Left lobe of liver (tissue), 2 donors: ENCODE measurements at places on chromosomes 12 and 14.

- no peak for DNase-seq
Observed at GRCh38 chr12:76190299-76190698, 105.8 kb upstream of the NAP1L1 start.

- DNase-seq: no peak
Observed at GRCh38 chr12:88552610-88553079, 27.6 kb downstream of the KITLG start.

DNA sequence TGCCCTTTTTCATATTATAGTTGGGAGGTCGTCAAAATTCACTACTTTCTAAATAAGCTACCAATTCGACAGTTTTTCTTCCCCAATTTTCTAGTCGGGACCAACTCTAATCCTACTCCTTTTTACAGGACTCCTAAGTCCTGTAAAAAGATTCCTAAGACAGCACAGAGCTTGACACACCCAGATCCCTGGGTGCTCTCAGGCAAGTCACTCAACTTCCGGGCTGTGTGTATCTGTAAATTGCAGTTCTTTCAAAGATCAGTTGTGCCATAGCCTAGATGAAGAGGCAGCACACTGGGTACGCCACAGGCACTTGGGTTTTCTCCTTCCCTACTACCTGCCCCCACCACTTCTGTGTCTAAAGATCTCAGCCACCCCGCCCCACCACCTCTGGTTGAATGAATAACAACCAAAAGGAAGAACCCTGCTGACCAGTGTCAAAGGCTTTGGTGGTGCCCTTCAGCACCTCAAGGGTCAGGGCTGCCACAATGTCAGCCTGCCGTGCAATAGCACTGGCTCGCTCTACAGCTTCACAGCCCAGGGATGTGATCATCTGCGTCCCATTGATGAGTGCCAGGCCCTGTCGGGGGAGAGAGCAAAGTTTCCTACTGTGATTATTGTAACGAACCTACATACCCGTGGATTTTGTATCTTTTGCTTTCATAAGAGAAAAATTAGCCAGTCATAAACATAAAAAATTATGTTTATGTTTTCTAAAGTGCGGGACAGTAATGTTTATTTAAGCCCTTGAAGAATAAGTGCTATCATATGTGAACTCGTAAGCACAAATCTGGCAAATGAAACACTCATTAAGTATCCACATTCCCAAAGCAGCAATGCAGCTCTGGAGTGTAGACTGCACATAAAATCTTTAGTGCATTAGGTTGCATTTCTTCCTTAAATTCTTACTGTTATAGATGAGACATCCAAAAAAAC, 9.2 kb downstream of the HAL start:
- DNase-seq: no peak

DNA sequence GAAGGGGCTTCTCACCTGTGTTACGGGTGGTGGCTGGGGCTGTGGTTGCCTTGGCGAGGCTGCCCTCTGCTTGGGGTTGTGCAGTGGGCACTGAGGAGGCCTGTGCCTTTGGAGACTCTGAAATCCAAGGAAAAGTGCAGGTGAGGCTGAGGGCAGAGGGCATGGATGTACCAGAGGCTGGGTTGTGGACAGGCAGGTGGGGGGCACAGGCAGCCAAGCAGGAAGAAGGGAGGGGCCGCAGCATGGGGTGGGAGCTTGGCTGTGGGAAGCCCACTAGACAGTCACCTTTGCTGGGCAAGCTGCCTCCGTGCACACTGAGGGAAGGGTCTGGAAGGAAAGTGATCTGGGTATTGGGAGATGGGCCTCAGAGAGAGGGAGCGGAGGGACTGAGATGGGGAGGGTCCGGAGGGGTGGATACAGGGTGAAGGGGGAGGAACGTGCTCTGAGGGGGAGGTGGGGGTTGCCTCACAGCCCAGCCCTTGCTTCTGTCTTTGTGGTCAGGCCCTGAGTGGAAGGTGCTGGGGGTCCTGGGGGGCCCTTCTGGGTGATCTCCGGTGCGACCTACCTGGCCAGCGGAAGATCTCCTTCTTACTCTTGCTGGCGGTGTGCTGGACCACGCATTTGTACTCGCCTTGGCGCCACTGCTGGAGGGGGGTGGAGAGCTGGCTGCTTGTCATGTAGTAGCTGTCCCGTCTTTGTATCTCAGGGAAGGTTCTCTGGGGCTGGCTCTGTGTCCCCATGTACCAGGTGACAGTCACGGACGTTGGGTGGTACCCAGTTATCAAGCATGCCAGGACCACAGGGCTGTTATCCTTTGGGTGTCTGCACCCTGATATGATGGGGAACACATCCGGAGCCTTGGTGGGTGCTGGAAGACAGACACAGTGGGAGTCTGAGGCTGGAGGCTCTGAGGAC, 318.7 kb downstream of the TMEM121 start:
- no peak for DNase-seq

DNA sequence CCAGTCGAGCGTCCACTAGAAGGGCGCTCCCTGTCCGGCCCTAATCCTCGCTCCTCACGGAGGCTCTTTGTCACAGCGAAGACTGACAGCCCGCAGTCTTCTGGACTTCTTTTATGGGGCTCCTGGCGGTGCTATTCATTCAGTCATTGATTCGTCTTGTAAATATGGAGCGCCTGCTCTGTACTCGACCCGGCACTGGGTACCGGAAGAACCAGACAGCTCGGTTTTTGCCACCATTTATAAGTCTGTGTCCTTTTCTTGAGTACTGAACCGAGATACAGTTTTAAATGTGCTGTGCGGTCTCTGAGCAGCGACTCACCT, 570 bp downstream of the DMAC2L start:
- no peak for DNase-seq

GRCh38 chr12:24378548-24379407, 429.3 kb upstream of the SOX5 start:
- DNase-seq: no peak

GRCh38 chr12:27426743-27427487, 19.6 kb upstream of the SMCO2 start:
- no peak for DNase-seq

DNA sequence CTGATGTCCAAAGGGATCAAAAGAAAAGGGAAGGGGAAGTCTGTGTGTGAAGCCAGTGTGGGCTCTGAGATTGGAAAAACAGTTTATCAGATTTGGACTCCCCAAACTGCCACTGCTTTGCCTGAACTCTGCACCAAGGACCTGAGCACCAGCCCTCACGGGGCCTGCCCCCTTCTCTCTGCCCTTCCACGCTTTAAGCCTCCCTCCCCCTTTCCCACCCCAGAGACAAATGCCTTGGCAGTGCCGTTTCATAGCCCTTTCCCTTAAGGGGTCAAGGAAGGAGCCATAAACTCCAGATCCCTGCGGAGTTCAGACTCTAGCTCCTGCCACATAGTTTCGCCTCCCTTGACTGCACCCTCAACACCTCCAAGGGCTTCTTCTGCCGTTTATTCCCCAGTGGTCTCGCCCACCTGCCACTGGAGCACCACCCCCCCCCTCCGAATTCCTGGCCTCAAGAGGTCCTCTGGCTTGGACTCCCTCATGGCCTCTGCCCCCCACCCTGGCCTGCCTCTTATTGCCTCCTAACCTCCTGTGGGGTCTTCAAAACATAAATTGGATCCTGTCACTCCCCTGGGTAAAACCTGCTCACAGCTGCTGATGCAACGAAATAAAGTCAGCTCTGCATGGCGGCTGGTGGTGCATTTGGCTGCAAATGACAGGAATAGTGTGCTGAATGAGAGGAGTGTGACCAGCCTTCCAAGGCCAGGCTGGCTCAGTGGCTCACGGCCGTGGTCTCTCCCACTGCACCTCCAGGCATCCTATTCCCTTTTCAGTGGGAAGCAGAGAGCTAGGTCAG, 18.8 kb downstream of the SLC25A29 start:
- DNase-seq: peak; percentile 41

- DNase-seq: no peak
Observed at GRCh38 chr12:125229878-125230530, 164.8 kb downstream of the AACS start.

- DNase-seq: no peak
Observed at GRCh38 chr12:7221486-7221885, 32.0 kb downstream of the PEX5 start.

- DNase-seq: no peak
Observed at GRCh38 chr12:124792961-124793441, 70.7 kb downstream of the SCARB1 start.
